ENCODE measurements at places on chromosomes 6 and 20. TPM values are rescaled to one million over a fixed set of nuclear protein-coding genes. Genes with fewer than 3 reads are reported as not detected.

Gene GCM1
- total RNA-seq: 0.79 TPM

Gene TREM1
- total RNA-seq: not detected

GRCh38 chr20:64058536-64058935 is 4.5 kb upstream of the TCEA2 start:
- DNase-seq: no peak

Gene E2F1
- 74.7 TPM for total RNA-seq

Gene DCDC2
- total RNA-seq: 191 TPM

GRCh38 chr6:2754393-2754792 is 3.7 kb upstream of the MYLK4 start:
- no peak for DNase-seq

- no peak for DNase-seq
Measured at GRCh38 chr6:141988327-141988726, 144.4 kb upstream of the GJE1 start.

Gene SIRPA
- total RNA-seq: 31.6 TPM

GRCh38 chr6:168029459-168030217 is 32.2 kb downstream of the KIF25 start:
- no peak for DNase-seq

GRCh38 chr6:136761227-136761922 is 30.9 kb downstream of the MAP3K5 start:
- no peak for DNase-seq

Gene CASS4
- total RNA-seq: 0.67 TPM

DNA sequence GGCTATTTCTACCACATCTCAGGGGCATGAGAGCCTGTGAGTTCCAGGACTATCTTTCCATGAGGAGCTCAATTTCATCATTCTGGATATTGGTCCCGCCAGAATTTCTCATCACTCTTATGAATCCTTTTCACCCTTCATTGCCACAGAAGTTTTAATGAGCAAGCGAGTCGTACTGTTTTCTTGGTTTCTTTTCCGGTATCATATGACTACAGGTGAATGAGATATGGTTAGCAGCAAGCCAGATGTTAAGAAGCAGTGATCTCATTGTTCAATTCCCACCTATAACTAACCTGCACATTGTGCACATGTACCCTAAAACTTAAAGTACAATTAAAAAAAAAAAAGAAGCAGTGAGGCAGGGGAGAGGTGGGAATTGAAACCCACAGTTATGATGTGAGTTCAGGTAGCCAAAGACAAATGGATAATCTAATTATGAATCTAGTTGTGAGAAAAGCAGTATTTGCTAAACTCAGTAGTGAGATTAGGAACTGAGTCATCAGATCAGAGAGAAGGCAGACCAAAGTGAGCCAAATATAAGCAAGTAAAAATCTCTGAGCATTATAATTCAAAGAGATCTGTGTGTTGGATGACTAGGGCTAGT is 78.0 kb upstream of the ELOVL5 start:
- no peak for DNase-seq

Gene ZFP57
- total RNA-seq: not detected

Gene OR2B2
- total RNA-seq: not detected

Gene ELMO2
- total RNA-seq: 75.0 TPM

Gene SLC22A16
- total RNA-seq: not detected

- no peak for DNase-seq
Measured at GRCh38 chr20:57851025-57851682, 141.3 kb upstream of the PMEPA1 start.

Gene PRND
- not detected for total RNA-seq

DNA sequence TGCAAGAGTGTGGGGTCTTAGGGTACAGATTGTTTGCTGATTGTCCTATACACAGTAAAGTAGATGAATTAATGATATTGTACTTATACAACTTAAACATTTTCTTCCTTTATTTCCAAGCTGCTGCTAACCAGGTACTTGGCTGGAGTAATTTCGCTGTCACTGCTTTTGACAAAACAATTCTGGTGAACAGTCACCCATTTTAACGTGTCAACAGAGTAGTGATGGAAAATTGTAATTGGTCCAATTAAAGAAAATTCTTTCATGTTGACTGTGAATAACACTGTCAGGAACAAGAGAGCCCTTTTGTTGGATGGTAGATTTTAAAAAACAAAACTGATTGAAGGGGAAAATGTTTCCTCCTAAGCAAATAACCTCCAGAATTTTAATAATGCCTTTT is 26.4 kb upstream of the MROH8 start:
- no peak for DNase-seq
